ENCODE measurements at places on chromosomes 7 and 10. TPM values are rescaled to one million over a fixed set of nuclear protein-coding genes. Genes with fewer than 3 reads are reported as not detected.

Gene MYH16
- total RNA-seq: not detected

GRCh38 chr7:114865564-114865963 lies 56.3 kb upstream of the MDFIC start:
- H3K27me3 ChIP-seq: no peaks in the 10 kb centered on the region
- H3K4me3 ChIP-seq: no peak overlapping the region
- H3K4me1 ChIP-seq: no peaks in the 10 kb centered on the region
- no peak overlapping the region for H3K27ac ChIP-seq

GRCh38 chr10:26557641-26558014 lies 119.5 kb downstream of the APBB1IP start:
- no peaks in the 10 kb centered on the region for H3K27me3 ChIP-seq
- H3K36me3 ChIP-seq: no peaks in the 10 kb centered on the region
- H3K27ac ChIP-seq: no peak overlapping the region
- DNase-seq: no peak
- H3K4me3 ChIP-seq: no peak overlapping the region

DNA sequence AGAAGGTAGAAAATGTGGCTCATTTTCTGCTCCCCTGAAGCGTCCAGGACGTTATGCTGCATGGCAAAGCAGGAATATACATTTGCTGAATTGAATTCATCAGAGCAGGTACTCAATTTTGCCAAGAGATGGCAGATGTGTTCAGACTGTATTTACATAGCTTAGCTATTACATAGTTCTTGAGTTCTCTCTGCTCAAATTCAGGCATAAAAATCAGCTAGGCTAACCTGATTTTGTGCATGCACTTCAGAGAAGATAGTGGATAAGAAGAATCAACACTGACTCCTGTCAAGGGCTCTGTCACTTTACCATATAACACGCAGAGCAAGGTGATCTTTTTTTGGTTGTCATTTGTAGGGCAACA lies 209.2 kb upstream of the FAM3C start:
- H3K36me3 ChIP-seq: no peaks in the 10 kb centered on the region
- H3K4me3 ChIP-seq: no peak overlapping the region
- no peak overlapping the region for H3K27ac ChIP-seq
- DNase-seq: no peak

DNA sequence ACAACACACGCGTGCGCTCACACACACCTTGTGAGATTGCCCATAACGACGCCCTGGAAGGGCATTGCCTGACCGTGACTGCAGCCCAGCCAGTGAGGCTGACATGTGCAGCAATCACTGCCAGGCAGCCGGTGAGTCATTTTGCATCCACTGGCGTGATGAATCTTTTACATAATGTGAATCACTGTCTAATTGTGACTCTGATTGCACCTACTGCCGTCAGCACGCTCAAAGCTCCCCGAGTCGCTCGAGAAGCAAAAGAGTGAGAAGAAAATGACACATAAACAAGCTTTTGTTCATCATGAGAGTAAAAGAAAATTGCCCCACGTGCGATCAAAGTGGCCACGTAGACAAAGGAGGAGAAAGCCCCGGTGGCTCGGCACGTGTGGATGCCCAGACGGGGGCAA lies 117.4 kb upstream of the PFKP start:
- H3K27me3 ChIP-seq: no peaks in the 10 kb centered on the region
- DNase-seq: no peak
- H3K36me3 ChIP-seq: no peaks in the 10 kb centered on the region
- no peak overlapping the region for H3K4me3 ChIP-seq

DNA sequence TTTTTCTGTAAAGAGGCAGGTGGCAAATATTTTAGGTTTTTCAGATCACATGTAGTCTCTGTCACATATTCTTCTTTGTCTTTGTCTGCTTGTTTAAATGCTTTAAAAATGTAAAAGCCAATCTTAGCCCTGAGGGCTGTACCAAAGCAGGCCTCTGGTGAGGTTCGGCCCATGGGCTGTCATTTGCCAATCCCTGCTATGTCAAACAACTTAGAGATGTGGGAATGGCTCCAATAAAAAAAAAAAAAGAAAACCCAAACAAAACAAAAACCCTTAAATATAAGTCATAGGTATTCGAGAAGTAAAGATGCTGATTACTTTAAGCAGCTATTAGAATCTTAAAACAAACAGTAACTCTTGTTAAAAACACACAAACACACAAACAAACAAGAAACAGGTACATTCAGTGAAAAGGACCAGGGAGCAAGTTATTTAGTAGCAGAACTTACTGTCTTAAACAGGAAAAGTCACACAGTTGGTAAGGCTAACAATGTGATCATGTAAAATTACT lies 61.4 kb upstream of the NAMPT start:
- no peak for DNase-seq
- H3K27ac ChIP-seq: no peak overlapping the region
- H3K36me3 ChIP-seq: no peaks in the 10 kb centered on the region
- H3K4me3 ChIP-seq: no peak overlapping the region
- H3K4me1 ChIP-seq: no peaks in the 10 kb centered on the region
- no peaks in the 10 kb centered on the region for H3K27me3 ChIP-seq

DNA sequence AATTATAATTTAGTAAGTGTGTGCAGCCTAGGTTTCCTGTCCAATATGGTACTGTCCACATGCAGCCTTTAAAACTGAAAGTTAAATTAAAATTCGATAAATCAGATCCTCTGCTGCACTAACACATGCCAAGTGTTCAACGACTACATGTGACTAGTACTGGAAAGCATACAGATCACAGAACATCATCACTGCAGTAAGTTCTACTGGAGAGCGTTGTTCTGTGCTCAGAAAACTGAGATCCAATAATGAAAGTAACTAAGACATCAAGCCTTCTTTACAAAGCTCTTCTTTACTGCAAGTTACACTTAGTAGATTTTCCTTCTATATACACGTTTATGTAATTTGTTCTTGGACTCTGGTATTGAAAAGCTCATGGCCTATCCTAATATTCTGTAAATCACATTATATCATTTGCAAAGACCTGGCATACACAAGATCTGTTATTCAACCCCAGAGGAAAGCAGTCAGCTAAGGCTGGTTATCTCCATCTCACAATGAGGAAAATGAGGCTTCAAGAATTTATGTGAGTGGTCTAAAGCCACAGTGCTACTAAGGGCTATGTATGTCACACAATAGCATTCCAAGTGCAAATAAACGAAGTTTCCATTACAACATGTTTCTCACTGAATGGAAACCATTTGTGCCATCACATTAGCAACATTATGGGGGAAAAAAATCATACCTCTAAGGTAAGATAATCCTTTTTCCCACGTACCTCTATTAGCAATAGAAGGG lies 77.6 kb downstream of the VPS41 start:
- H3K36me3 ChIP-seq: no peaks in the 10 kb centered on the region
- no peaks in the 10 kb centered on the region for H3K27me3 ChIP-seq
- no peaks in the 10 kb centered on the region for H3K4me1 ChIP-seq
- no peak overlapping the region for H3K27ac ChIP-seq
- no peak for DNase-seq

Gene HOXA3
- 33.4 TPM for total RNA-seq

DNA sequence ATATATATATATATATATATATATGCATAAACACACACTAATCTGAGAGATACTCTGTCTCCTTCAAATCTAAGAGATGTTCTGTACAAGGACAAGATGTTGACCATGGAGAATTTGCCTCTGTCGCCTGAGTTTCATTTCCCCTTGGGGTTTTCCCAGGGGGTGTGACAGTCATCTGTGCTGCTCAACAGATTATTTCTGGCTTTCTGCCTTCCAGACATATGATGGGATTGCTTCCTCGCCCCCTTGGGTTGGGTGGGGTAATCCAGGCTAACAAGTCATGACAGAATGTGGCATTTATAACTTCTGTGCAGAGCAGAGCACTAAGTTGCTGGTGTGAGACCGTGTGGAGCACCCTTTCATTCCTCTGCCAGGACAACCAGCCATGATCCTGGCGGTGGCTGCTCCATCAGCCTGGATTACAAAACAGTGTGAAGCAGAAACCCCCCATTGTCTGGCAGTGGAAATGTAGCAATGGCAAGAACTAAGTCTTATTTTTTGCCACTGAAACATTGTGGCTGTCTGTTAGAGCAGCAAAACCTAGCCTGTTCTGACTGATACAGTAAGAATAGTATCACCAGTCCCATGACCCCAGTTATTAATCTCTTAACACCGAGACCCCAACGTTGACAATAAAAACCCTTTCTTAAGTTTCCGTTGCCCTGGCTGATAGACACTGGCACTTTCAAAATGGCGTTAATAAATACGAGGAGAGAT lies 13.7 kb upstream of the USP6NL start:
- no peaks in the 10 kb centered on the region for H3K36me3 ChIP-seq
- DNase-seq: no peak
- no peaks in the 10 kb centered on the region for H3K4me1 ChIP-seq

- no peaks in the 10 kb centered on the region for H3K4me1 ChIP-seq
- H3K36me3 ChIP-seq: no peaks in the 10 kb centered on the region
- H3K4me3 ChIP-seq: no peak overlapping the region
- no peaks in the 10 kb centered on the region for H3K27me3 ChIP-seq
Observed at GRCh38 chr10:114316744-114317143, 77.7 kb downstream of the VWA2 start.

Gene CALML5
- not detected for total RNA-seq

DNA sequence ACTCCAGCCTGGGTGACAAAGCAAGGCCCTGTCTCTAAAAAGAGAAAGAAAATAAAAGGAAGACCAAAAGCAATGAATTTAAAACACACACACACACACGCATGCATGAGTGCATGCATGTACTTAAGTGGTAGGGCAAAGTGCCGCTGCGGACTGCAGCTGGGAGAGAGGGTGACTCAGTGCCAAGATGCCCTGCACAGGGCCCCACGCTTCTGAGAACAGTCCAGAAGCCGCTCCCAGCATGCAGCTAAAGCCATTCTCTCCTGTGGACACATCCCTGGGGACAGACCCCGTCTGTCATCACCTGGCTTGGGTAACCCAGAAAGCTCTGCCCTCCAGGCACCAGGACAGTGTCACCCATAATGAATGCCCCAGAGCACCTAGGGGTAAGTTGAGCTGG lies 61.0 kb upstream of the MYL10 start:
- no peak overlapping the region for H3K4me3 ChIP-seq
- no peak for DNase-seq
- H3K27ac ChIP-seq: no peak overlapping the region
- H3K27me3 ChIP-seq: no peaks in the 10 kb centered on the region
